NAMALWA (cell line): ENCODE measurements at places on chromosomes 2 and 18.
A peak's percentile ranks its signal among the peaks of the same experiment; 100 is the strongest.

- no peak for DNase-seq
These were observed 48.2 kb upstream of the ALPP start for GRCh38 chr2:232330068-232330999.

DNA sequence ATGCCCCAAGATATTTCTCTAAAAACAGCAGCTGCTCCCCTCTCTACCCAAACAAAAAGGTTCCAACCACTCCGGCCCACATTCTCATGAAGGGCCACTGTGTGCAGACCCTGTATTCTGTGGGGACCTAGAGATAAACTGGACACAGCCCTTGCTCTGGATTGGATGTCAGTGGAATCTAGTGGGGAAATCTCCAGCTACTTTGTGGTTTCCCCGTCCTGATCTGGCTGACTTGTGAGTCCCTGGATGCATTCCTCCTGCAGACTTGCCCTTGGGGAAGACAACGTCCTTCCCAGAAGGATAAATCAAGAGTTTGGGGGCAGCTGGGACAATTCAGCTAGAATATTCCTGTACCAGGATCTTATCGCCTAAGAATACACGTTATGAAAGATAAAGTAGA, 151.1 kb downstream of the FSHR start:
- DNase-seq = no peak

GRCh38 chr18:62072370-62072769, 114.5 kb downstream of the PIGN start:
- no peak for DNase-seq

DNA sequence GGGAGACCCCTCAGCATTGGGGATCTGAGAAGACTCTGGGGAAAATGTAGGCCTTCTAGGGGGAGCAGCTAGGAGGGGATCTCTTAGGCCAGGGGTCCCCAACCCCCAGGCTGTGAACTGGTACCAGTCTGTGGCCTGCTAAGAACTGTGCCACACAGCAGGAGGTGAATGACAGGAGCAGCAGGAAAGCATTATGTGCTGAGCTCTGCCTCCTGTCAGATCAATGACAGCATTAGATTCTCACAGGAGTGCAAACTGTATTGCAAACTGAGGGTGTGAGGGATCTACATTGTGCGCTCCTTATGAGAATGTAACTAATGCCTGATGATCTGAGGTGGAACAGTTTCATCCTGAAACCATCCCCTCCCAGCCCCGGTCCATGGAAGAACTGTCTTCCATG, 127.3 kb downstream of the SCG2 start:
- DNase-seq = no peak

DNA sequence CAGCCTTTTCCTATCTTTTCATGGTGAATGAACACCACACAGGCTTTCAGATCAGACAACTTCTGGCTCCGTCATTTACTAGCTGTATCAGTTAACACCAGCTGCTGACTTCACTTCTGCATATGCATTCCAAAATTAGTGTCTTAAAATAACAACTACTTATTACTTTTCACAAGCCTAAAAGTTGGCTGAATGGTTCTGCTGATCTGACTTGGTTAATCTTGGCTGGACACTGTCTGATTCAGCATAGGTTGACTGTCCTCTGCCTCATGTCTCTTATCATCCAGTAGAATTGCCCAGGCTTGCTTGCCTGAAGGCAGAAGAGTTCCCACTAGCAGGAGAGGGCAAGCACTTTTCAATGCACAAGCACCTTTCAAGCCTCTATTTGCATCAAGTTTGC, 72.7 kb downstream of the MARCHF4 start:
- DNase-seq = no peak

DNA sequence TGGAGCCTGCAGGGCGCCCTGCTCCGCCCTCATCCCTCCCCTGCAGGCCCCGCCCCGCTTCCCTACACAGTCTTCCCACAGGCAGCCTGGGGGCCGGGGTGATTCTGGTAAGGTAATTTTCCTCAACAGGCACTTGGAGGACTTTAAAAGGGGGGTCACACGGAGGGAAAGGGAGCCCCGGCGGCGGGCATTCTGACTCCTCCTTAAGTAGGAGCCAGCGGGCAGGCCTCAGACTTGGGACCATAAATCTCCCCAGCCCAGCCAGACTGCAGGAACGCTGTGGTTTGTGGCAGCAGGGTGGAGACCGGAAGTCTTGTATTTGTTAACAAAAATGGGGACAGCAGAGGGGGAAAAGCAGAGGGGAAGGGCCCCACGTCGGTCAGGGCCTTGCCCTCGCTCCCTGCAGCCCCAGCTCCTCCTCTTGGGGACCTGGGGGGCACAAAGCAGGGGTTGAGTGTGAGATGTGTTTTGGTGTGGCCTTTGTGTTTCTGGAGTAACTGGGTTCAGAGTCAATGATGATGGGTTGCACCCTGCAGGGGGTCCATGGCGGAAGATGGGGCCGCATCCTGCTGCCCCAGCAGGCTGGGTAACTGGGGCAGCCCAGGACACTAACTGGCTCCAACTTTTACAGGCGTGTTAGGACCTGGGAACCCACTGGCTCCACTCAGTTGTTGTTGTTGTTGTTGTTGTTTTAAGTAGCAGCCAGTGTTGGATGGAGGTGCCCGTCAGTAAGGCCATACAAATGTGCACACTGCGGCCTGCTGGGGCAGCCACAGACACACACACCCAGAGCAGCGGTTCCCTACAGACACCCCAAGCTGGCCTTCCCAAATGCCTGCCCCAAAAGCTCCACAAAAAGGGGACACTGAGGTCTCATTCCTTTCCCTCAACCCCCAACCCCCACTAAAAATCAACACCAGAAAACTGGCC, 27.7 kb downstream of the SMAD7 start:
- DNase-seq = no peak

DNA sequence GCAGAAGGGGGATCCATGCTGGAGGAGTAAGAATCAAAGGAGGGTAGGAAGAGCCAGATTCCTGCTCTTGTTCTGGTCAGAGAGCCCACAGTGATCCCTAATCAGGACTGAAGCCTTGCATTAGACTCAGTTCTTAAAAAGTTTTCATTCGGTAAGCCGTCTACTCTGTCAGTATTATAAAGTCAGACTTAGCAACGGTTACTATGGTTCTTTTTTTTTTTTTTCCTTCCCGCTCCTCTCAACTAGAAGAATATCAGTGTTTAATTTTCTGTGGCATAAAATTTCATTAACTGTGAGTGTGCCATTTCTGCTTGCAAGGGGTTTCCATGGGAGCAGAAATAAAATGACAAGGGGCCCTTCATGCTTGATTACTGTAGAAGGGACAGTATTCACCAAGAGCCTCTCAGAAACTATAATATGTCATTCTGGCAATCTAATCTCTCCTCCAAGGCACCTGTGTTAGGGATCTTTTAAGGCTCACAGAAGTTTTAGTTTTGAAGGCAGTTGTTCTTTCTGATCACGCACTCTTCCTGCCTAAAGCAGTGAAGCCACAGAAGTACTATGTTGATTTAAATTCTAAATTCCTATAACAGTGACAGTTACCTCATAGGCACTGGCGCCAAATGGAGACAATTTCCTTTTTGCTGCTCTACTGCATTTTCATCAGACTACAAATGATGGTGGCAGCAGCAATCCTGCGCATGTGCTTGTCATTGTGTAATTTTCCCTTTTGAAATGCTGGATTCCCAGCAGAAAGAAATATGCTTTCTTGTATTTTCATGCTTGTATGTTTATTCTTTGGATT, 57.0 kb downstream of the OSBPL6 start:
- no peak for DNase-seq

DNA sequence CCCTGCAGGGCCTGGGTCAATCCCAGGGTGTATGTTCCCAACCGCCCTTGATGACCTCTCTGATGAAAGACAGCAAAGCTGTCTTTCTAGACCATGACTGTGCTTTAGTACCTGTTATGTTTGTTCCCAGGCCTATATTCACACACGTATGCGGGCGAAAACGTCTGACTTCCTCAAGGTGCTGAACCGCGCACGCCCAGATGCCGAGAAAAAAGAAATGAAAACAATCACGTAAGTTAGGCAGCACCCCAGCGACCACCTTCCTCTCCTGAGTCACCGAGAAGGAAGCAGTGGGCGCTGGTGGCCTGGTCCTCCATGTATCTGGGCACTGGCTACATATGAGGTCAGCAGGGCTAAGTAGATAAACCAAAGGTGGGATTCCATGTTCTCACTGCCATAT, 11.1 kb upstream of the GPBAR1 start:
- DNase-seq = no peak

GRCh38 chr2:3386448-3386958, 7.0 kb downstream of the TRAPPC12 start:
- no peak for DNase-seq

DNA sequence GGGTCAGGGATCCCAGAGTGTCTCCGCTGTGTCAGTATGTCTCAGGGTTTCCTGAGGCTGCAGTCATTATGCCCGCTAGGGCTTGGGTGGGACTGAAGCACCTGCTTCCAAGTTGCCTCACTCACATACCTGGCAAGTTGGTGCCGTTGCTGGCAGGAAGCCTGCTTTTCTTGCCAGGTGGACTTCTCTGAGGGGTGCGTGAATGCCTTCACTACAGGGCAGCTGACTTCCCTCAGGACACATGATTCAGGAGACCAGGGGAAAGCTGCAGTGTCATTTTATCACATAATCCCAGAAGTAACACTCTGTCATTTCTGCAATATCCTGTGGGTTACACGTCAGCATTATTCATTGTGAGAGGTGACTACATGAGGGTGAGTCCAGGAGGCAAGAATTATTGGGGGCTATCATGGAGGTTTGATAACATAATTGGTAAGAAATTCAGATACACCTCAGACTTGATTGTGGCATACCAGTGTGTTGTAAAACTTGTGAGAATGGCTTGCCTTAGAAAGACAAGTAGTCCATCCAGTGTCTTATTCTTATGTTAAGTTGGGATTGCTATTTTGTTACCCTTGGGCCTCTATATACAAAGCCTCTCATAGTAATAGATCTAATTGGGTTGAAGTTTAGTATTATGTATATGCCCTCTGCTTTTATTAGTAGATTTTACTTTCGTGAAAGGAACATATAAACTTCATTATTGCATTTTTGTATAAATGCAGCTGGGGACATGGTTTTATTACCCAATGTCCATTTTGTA, 44.1 kb downstream of the NEDD4L start:
- DNase-seq = no peak

DNA sequence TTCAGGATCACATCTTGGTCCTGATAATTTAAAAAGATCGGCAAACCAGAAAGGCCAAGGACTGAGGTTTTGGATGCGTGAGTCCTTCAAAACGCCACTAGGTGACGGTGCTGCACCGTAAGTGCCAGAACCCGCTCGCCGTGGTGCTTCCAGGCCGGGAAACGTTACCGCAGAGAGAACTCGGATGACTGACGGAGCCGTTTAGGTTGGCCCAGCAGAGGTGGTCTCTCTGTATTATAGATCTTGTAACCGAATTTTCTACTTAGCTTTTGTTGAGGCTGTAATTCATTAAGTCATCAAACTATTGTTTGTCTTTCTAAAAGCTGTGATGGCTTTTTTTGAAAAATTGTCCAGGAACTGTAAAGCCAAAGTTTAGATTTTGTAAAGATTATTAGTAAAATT, 39.8 kb upstream of the ADCYAP1 start:
- DNase-seq = peak; percentile 69

GRCh38 chr2:176128172-176128981, 1.1 kb upstream of the HOXD8 start:
- DNase-seq = no peak

- DNase-seq = no peak
These were observed 170.0 kb upstream of the COPS8 start for GRCh38 chr2:236915726-236916125.

DNA sequence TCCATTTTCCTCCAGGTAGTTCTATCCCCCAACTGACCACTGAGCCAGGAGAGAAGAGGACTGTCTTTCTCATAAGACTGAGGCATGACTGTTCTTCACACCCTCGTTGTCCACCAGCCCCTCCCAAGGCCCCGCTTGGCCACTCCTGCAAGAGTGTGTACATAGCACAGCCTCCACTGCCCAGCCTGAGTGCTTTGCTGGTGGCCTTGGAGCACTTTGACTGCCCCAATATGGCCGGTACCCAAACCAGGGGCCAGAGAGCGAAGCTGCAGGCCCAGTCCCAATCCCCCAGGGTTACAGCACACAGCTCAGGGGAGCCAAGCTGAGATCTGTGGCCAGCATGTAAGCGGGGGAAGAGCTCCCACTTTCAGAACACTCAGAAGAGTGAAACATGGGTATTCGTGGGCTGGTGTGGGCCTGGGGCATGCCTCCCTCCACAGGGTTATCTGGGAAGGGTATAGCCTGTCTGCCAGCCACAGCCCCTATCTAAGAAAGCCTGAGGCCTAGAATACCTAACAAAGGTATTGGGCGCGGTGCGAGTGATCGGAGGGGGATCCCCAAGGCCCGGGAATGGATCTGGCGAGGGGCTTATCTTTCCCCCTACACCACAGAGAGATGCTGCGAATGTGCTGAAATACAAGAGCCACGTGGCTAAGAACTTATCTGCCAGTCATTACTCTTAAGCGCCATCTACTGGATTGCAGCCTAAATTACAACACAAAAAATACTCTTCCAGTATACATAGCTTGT, 163.8 kb downstream of the WDPCP start:
- peak; percentile 83 for DNase-seq

DNA sequence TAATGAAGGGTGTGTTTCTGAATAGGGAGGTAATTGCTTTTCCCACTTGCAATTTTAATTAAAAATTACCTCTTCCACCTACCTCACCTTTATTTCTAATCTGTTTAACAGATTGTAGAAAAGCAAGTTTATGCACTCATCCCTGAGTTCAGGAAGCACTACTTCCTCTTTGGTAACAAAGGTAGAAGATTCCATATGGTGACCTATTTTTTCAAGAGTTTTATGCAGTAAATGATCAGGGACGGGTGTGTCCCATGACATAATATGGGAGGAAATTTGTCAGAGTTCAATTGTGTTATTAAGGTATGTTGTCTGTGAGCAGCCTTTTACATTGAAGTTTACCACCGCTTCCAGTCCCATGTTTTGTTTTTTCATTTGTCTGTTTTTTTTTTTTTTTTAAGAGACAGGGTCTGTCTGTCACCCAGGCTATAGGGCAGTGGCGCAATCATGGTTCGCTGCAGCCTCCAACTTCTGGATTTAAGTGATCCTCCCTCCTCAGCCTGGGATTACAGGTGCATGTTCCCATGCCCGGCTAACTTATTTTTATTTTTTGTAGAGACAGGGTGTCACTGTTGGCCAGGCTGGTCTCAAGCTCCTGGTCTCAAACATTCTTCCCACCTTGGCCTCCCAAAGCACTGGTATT, 68.2 kb downstream of the ASAP2 start:
- DNase-seq = no peak

GRCh38 chr2:238092486-238093035, 7.6 kb upstream of the ESPNL start:
- DNase-seq = no peak

- no peak for DNase-seq
These were observed 168.2 kb downstream of the TWIST2 start for GRCh38 chr2:239015901-239016675.

DNA sequence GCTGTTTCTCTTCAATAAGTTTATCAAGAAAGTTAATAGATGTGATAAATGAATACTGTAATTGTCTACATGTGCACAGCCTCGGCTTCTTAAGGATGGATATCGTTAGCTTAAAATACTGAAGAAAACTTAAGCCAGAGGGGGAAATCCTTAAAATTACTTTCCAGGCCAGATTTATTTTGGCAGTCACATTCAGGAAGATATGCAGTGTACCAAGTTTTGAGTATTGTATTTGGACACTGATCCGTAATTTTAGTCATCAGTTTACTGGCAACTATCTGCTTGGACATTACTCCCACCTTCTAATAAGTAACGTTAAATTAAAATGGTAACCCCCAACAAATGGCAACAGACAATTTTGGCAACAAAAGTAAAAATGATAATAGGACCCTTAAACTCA, 770.0 kb upstream of the ZEB2 start:
- DNase-seq = no peak

GRCh38 chr18:44033144-44033701, 647.5 kb upstream of the SETBP1 start:
- DNase-seq = no peak
